ENCODE measurements at places on chromosomes 13 and 19.
A peak's percentile ranks its signal among the peaks of the same experiment; 100 is the strongest.

GRCh38 chr13:93758575-93758974 lies 532.0 kb downstream of the GPC6 start:
- no peak for DNase-seq

- no peak for DNase-seq
Observed at GRCh38 chr19:54477650-54478049, 4.6 kb upstream of the CDC42EP5 start.

- peak; percentile 92 for DNase-seq
Observed at GRCh38 chr19:18274781-18275356, 617 bp upstream of the IQCN start.

DNA sequence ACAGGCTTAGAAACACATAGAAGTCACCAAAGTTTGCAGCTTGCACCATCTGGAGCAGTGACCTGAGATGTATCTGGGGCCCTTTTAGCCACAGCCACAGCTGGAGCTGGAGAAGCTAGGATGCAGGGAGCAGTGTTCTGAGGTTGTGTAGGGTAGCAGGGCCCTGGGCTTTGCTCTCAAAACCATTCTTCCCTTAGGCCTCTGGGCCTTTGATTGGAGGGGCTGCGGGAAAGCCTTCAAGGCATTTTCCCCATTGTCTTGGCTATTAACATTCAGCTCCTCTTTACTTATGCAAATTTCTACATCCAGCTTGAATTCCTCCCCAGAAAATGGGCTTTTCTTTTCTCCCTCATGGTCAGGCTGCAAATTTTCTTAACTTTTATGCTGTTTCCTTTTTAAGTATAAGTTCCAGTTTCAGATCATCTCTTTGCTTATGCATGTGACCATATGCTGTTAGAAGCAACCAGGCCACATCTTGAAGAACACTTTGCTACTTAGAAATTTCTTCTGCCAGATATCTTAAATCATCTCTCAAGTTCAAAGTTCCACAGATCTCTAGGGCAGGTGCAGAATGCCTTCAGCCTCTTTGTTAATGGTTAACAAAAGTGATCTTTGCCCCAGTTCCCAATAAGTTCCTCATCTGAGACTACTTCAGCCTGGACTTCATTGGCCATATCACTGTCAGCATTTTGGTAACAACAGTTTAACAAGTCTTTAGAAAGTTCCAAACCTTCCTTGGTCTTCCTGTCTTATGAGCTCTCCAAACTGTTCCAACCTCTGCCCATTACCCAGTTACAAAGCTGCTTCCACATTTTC lies 48.5 kb downstream of the NBEA start:
- no peak for DNase-seq

- DNase-seq, result no peak
Observed at GRCh38 chr19:45502111-45502510, 3.9 kb downstream of the PPM1N start.

- DNase-seq, result no peak
Observed at GRCh38 chr19:37989855-37990254, 82.8 kb downstream of the SIPA1L3 start.

DNA sequence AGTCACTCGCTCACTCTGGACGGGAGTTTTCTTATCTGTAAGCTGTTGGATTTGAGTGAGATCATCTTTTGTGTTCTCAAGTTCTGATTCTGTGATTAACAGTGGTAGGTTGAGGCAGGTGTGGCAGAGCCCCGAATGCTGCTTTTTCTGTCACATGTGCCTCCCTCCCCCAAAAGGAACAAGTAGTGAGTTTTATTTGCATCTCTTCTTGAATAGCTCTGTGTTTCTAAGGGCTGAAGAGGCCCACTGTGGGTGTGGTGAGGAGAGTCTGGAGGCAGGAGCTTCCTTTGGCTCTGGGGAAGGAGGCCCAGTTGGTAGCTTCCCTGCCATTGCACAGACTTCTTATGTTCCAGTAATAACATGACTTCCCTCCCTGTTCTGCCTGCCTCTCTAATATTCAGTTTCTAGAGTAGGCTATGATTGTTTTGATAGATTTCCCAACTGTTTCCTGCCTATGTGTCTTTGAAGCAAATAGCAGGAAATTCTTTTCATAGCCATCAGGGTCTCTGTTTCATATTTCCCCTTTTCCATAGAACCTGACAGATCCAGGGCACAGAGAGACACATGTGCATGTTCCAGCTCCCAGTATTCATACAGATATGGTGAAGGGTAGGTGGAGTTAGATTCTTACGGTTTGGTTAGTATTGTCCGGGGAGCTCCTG lies 23.9 kb upstream of the CXCL17 start:
- DNase-seq, result no peak

DNA sequence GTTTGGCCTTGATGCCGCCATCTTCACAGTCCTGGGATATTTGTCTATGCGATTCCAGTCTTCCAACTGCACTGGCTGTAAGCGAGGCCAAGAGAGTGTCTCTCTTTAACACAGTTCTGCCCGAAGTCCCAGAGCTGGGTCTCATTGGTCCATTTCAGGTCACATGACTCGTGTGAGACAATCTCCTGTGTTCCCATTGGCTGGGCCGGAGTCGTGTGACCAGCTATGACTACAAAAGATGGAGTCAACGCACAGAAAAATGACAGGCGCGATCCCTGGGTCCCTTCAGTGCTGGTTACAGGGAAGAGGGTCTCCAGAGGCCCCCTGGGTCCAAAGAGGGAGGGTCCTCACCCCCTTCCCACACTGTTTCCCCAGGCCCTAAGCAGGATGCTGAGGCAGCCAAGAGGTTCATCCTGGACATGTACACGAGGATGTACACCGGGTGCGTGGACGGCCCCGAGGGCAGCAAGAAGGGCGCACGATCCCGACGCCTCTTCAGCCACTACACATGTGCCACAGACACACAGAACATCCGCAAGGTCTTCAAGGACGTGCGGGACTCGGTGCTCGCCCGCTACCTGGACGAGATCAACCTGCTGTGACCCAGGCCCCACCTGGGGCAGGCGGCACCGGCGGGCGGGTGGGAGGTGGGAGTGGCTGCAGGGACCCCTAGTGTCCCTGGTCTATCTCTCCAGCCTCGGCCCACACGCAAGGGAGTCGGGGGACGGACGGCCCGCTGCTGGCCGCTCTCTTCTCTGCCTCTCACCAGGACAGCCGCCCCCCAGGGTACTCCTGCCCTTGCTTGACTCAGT lies 15.9 kb upstream of the S1PR4 start:
- no peak for DNase-seq

DNA sequence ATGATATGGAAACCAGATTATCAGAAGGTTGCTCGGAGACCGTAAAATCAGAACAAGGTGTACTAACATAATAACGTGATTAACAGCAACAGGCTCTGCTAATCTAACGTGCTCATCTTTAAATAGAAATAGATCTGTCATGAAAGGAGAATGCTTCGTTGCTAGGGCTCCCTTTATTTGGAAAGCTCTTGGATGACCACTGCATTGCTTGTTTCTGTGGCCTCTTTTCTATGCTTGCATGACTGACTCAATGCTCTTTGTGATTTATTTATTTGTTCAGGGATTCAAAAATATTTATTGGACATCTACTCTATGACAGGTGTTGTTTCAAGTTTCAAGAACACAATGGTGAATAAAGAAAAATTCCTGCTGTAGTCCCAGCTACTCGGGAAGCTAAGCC lies 22.3 kb upstream of the ZDHHC20 start:
- DNase-seq, result no peak

- no peak for DNase-seq
Observed at GRCh38 chr13:104024416-104025170, 958.4 kb upstream of the SLC10A2 start.

DNA sequence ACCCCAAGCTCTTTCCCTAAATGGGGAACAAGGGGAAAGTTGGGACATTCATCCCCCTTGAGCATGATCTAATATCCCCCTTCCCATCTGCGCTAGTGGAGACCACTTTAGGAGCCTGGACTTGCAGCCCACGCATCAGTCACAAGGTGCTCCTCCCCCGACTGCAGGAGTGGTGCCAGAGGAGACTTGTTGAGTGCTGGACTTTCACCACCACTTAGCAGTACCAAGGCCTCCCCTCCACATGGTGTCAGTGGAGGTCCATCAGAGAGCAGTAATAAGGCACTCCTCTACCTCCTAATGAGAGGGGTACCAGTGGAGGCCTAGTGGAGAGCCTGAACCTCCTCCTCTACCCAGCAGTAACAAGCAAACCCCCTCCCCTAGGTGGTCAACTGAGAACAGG lies 22.5 kb downstream of the CAB39L start:
- no peak for DNase-seq

DNA sequence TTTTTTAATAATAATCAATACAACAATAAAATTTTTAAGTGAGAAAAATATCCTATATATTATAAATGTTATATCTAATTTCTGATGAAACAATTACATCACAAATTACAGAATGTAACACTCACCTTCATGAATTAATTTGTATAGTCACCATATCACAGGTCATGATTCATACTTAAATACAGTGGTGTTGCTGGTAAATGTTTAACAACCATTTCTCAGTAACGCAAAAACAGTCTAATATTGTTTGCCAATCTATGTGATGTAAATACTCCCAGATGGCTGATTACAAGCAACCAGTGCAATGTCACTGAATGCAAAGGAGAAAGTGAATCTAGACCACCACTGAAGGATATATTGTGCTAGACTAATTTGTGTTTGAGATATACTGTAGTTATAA lies 97.5 kb downstream of the DIAPH3 start:
- DNase-seq, result no peak

GRCh38 chr13:19681517-19681916 lies 48.1 kb downstream of the MPHOSPH8 start:
- DNase-seq, result no peak

GRCh38 chr19:1863328-1863637 lies at the start of gene KLF16:
KLF16 (minus strand) TSS chr19:1863579; CDS start chr19:1863497, 82 bp downstream.
- no peak for DNase-seq

GRCh38 chr13:113946409-113947181 lies 27.3 kb downstream of the C13orf46 start:
- no peak for DNase-seq

- DNase-seq, result no peak
Observed at GRCh38 chr13:97322740-97323342, 100.7 kb downstream of the MBNL2 start.

DNA sequence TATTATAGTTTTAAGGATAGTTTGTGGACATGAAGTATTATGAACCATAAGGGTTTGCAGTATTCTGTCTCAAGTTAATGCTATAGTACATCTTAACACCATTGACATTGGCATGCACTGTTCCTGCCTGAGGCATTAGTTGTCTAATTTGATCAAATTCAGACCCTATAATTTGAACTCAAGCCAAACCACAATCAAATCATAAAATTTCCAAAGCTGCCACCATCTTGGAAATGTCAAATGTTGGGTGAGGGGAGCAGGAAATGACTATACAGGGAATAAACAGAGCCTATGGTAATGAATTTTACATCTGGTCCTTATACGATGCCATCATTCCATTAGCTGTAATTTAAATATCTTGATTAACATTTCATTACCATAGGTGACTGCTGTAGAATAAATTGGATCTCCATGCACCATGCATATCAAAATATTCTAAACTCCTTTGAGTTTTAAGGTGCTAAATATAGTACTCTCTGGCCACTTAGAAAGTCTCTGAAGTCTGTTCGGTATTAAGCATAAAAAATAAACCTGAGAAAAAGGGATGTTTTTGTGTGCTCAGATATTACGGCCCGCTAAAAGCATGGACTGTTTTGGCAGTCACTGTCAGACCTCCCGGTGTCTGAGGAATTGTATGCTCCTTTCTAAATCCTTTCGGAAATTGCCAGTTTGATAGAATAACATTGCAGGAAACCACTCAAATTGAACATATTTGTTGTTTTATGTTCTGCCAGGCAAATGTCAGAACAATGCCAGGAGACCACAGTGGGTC lies 257.7 kb downstream of the SPRY2 start:
- no peak for DNase-seq

DNA sequence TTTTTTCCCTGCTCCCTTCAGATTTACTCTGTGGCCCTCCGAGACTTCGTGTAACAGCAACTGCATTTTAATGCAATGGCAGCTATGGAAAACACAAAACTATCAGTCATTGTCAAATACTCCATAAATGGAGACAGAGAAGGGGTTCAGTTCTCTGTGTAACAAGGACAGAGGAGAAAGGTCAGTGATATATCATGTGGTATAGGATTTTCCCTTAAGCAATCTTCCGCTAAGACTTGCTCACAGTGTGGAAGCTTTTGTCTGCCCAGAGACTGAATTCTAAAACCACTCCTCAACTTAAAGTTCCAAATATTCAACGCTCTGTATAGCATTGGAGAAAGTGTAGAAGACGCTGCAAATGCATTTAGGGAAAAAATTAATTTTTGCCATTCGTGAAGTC lies 111.3 kb upstream of the EDNRB start:
- DNase-seq, result no peak

Measured in coronary artery (tissue), 2 donors.